ENCODE measurements at places on chromosomes 4 and X.
A peak's percentile ranks its signal among the peaks of the same experiment; 100 is the strongest.

- no peak for DNase-seq
Measured at GRCh38 chr4:125105561-125105960, 209.2 kb upstream of the FAT4 start.

GRCh38 chr4:91601401-91601800, 702.4 kb upstream of the GRID2 start:
- no peak for DNase-seq

GRCh38 chr4:109511414-109511813, 48.6 kb upstream of the MCUB start:
- no peak for DNase-seq

DNA sequence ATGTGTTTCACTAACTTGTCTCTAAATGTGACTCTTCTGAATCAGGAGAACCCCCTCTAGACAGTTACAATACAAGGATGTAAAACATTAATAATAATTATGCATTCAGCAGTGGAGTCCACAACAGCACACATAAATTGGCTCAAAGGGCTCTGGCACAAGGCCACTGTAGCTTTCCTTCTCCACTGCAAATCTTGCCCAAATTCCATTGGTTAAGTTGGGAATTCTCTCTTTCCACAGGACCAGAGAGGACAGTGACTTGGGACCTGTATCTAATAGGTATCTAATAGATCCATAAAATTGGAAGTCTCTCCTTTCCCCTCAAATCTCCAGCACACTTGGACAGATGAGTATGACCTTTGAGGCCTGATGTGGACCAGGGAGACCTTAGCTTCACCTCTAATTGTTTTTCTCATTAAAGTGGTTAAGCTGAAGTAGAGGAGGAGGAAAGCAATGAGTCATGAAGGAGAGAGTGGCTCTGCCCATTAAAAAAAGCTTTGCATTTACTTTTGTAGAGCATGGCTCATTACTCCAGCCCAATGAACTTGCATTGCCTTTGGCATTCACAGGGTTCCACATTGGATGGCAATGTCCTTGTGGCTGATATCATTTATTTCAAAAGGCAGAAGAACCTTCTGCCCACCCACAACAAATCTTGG, 72.3 kb upstream of the SH3RF1 start:
- DNase-seq: no peak

GRCh38 chrX:69991685-69992084, 58.1 kb downstream of the AWAT2 start:
- DNase-seq: no peak

DNA sequence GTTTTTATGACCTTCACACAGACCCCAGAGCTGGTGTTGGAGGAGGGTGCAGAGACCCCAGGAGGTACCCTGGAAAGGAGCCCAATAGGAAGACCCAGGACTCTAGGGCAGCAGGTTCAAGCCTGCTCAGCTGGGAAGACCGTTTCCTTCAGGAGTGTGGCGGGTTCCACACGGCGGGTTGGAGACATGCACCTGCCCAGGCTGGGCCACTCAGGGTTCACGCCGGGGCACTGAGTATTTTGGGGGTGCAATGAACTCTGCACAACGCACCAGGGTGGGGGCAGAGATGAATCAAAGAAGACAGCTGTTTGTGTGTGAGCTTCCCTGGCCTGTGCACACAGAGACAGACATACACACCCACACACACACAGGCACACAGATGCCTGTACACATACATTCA, 52.5 kb upstream of the PPP2R3B start:
- no peak for DNase-seq

GRCh38 chr4:76737180-76737579, 160.8 kb downstream of the SOWAHB start:
- no peak for DNase-seq

GRCh38 chr4:6275898-6276806, 6.5 kb downstream of the WFS1 start:
- DNase-seq: peak; percentile 54

DNA sequence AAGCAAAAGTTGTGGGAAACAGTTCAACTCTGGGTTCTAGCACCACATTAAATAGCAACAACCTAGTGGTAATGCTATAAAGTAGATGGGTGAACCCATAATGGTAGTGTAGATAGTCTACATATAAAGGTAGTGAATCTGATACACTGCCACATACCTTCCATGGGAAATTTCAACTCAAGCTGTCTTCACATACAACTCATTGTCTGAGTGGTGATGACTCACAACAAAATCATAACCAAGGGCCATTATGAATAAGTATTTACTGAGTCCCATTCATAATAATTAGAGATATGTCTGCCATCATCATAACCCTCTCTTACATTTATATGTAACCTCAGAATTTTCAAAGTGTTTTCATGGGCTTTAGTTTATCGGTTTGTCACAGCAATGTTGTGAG, 34.8 kb downstream of the EGF start:
- no peak for DNase-seq

Data from right hindlimb (tissue), 1 donor.